ENCODE measurements at places on chromosomes 5 and 9.

DNA sequence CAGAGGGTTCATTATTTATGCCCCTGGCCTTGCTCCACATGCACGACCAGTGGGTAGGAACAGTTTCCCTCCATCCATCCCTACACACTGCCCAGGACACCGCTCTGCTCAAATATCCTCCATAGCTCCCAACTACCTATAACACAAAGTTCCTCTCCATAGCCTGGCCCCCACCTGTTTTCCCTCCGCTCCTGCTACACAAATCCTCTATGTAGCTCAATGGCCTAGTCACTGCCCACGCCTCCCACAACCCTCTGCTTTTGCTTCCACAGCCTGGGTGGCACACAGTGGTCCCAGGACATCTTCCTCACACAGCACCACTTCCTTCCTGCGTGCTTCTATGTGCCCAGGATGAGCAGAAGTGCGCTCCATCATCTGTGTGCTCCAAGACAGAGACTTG lies 20.4 kb downstream of the REXO4 start:
- DNase-seq: no peak

GRCh38 chr5:145984072-145984471 lies 47.7 kb downstream of the SH3RF2 start:
- DNase-seq: no peak

DNA sequence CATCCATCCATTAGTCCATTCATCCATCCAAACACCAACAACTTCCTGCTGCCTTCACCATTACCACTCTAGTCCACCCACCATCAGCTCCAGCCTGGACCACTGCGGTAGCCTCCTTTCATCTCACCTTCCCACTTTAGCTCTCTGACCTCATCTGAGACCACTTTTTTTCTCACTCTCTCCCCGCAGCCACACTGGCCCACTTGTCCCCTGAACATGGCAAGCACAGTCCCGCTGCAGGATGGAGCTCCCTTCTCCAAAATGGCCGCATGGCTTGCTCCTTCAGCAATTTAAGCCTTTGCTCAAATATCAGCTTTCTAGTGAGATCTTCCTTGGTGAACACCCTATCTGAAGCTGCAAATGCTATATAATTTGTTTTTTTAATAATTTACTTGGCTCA lies 11.1 kb downstream of the CSF1R start:
- DNase-seq: no peak

- DNase-seq: no peak
These were observed 496.7 kb downstream of the ENC1 start for GRCh38 chr5:74143721-74144330.

- no peak for DNase-seq
These were observed 480.9 kb downstream of the CDK5RAP2 start for GRCh38 chr9:120099065-120099464.

DNA sequence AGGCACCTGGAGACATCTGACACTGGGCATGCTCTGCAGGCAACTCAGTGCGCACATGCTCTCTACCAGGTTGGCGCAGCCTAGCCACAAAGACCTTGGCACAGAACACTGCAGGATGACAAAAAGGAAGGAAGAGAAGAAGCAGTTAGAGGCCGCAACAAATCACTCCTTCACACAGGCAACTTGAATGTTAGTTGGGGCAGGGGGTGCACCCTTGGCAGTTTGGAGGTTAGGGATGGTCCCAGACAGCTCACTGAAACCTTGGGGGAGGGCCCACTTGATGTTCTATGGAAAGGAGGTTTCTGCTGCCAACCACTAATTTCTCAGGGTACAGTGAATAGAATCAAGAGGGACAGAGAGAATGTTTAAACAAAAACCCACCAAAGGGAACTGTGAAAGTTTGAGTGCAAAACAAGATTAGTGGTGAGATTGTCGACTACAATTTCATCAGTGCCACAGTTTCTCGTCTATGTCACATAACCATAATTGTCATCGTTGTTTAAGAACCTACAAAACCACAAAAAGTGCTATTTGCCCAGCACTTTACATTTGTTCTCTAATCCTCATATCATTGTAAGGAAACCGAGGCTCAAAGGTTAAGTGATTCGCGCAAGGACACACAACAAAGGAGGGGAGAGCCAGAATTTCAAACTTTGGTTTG lies 48.7 kb downstream of the FBXW11 start:
- DNase-seq: no peak

DNA sequence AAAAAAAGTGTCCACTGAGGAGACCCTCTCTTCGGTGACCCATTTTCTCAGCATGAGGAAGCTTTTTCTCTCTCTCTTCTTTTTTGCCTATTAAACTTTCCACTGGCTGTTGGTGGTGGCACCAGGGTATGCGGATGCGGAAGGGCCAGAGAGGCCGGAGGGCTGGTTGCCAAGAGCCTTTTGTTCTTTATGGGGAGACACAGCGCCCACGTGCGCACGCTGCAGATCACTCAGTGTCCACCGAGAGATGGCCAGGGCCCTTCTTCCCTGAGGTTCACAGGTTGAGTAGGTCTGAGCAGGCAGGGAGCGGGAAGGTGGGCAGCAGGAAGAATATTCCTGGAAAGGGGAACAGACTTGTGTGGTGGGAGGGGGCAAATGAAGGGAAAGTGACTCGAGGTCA lies 69.1 kb downstream of the STK10 start:
- DNase-seq: no peak

DNA sequence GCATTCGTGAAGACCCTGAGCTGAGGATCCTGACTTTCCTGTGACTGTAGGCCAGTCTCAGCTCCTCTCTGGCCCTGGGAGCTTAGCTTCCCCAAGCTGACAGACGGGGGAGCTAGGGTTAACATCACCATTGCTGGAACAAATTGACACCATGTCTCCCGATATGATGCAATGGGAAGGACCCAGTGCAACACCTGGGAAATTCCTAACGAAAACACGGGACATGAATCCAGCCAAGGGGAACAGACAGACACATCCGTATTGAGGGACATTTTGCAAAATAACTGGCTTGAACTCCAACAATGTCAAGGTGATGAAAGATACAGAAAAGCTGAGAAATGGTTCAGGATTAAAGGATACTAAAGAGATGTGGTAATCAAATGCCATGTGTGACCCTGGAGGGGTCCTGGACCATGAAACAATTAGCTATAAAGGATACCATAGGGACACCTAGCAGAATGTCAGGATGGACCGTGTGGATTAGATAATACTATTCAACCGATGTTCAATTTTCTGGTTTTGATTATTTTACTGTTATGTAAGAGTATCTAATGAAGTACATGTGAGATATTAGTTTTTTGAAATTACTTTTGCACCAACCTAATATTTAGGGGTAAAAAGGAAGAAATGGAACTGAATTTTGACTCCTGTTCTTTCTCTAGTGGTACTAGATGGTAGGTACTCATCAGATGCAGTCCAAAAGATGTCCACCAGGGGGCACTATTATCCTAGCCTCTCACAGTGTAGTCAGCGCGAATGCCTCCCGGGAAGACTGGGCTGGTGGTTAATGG lies 52.7 kb downstream of the NDST1 start:
- peak; percentile 64 for DNase-seq

GRCh38 chr5:80644900-80645299 lies 9.6 kb upstream of the MSH3 start:
- no peak for DNase-seq

DNA sequence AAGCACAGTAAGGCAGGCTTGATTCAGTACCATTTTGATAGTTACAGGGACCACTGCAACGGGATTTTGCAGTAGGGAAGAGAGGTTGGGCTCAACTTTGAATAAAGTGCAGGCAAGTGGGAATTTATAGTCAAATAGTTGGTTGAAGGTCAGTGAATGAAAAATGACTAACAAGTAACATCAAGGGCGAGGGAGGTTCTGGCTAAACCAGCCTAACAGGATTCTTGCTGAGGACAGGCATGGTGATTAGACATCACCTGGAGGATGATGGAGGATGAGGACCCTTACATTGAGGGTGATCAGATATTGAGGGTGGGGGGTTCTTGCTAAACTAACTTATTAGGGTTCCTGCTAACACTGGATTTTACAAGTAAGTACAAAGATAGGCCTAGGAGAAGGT lies 66.1 kb upstream of the SMC5 start:
- no peak for DNase-seq

DNA sequence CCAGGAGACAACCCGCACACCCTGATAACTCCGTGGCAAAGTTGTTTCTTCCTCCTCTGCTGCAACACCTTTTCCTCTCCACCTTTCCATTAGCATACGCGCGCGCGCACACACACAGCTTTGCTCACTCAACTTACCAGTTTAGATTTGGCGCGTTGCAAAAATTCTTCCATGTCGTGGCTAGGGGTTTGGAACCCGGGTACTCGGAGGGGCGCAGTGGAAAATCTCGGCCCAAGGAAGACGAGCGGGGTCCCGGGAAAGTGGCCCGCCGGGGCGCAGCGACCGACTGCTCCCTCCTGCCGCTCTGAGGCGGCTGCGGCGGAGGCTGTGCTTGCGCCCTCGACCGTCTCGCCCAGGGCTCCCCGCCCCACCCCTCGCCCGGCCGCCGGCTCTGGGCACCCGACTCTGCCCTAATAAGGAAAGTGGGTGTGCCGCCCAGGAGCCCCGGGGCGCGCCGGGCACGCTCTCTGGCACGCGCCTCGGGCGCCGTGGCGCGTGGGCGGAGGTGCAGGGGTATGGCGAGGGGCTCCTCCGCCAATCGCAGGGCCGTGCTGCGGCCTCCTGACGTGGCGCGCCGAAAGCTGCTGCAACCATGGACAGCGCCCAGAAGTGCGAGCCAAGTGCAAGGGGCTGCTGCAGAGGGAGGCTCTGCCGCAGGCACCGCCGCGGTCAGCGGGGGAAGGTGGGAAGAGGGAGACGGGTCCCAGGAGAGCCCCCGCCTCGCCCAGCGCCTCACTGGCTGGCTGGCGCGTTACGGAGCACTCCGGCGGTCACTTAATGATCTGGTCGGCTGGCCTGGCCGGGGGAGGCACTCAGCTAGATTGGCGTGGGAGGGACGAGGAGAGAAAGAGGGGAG lies at the start of gene PRUNE2:
PRUNE2 (minus strand) TSS at position 324 of the 856 bp plus-strand sequence; CDS start at position 173, 151 bp downstream.
- no peak for DNase-seq

- no peak for DNase-seq
These were observed 181.2 kb downstream of the PIK3R1 start for GRCh38 chr5:68396722-68397121.

GRCh38 chr9:111955048-111955447 lies 58.4 kb downstream of the UGCG start:
- no peak for DNase-seq

DNA sequence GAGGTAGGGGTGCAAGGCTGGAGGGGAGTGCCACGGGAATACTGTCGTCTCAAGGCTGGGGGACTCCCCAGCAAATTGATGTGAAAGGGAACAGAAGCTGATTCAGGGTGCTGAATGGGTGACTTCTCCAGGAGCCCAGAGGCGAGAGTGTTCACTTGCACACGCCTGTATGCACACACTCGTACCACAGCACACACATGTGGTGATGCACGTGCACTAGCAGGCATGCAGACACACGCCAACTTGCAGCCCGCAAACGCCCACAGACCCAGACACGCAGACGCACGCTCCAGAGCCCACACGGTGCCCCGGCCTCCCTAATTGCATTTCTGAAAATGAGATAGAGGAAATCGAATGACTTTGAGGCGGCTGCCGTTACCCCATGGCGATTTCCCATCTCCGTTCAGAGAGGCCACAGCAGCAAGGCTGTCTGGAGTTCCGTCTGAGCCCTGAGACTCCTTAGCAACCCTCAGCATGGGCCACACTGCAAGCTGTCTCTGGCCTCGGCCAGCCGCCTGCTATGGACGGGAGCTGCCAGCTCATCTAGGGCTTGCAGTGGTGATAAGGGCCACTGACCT lies 9.1 kb upstream of the ADAMTS2 start:
- DNase-seq: no peak

DNA sequence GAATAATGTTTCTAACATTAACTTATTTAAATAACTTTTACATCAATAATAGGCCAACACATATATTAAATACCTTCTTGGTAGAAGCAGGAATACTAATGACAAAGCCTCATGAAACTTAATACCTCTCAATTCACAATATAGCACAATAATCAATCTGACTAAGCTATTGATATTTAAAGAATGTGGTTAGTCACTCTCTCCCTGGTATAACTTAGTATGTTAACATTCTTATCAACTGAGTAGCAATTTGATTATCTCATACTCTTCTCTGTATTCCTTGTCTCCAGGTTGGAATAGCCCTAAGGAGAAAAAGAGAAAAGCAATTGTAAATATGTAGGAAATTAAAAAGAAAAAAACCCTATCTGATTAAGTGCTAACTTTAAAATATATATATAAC lies 4.9 kb upstream of the PGGT1B start:
- DNase-seq: no peak

DNA sequence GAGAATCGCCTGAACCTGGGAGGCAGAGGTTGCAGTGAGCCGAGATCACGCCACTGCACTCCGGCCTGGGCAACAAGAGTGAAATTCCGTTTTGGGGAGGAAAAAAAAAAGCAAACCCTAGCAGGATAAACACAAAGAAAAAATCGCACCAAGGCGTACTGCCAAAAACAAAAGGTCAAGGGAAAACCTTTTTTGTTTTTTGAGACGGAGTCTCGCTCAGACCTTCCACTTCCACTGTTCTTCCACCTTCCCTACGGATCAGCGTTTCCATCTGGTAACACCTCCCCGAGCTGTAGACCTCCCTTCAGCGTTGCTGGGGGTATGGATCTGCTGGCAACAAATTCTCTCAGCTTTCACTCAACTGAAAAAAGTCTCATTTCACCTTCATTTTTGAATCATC lies 20.1 kb upstream of the FCN2 start:
- no peak for DNase-seq

DNA sequence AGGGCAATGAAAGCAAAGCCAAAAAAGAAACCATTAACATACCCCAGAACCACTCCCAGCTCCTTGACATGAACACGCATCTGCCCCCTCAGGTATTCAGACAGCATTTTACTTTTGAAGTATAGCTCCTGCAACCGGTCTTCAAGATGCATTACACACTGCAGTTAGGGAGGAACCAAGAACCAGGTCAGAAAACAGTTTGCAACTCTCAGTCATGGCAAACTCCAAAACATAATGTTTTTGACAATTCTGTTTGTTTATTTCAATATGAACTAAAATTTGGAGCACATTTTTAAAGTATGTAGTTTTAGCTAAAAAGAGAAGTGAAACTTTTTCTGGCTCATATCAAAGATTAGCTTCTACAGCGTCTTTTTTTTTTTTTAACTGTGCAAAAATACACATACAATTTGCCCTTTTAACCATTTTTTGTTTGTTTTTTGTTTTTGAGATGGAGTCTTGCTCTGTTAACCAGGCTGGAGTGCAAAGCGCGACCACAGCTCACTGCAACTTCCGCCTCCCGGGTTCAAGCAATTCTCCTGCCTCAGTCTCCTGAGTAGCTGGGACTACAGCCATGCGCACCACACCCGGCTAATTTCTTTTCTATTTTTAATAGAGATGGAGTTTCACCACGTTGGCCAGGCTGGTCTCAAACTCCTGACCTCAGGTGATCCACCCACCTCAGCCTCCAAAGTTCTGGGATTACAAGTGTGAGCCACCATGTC lies 12.2 kb upstream of the RAPGEF6 start:
- DNase-seq: no peak

GRCh38 chr5:173065155-173065554 lies 9.0 kb downstream of the CREBRF start:
- DNase-seq: no peak

DNA sequence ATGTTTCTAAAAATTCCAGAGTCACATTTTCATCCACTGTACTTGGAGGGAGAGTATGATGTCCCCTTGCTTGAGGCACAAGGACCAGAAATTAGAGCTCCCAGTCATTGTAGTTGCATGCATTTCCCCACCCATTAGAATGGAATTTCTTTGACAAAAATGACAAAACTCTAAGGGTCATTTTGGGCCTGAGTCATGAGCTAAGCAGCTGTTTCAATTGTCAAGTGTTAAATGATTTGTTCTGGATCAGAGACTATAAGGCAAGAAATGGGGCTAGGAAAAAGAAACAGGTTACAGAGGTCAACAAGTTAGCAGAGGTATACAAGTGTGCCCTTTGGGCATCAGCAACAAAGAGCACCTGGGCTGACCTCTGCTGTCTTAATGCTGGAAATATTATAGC lies 131.2 kb upstream of the IQGAP2 start:
- DNase-seq: no peak

Data from activated T-helper 1 cell treated with Interleukin-2 at 50 U/mL for 16 hours (primary cell).